Heart left ventricle (tissue), 16 donors: ENCODE measurements at places on chromosomes 16 and 17. TPM values are rescaled to one million over a fixed set of nuclear protein-coding genes. Genes with fewer than 3 reads are reported as not detected.

- DNase-seq, result no peak
Observed at GRCh38 chr17:1467898-1468492, 12.0 kb upstream of the CRK start.

GRCh38 chr16:65662256-65662655 is 540.4 kb upstream of the CDH11 start:
- DNase-seq, result no peak

- DNase-seq, result no peak
Observed at GRCh38 chr16:51834133-51834532, 683.1 kb upstream of the SALL1 start.

GRCh38 chr16:55487048-55487803 is 8.2 kb downstream of the MMP2 start:
- no peak for DNase-seq

DNA sequence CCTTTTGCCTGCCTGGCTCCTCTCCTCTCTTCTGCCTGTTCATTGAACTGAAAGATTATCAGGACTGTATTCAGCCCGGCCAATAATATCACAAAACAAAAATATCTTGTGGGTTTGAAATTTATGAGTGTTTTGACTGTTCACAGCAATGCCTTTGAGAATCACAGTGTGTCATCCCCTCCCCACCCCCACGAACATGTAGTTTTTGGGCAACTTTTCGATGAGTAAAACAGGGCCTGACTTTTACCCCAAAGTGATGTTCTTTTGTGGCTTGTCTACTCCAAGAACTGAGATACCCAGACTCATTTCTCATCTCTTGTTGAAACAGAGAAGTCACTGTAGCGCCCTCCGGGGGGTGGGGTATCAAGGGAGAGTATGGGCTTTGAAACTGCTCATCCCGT is 675.7 kb downstream of the WWOX start:
- DNase-seq, result no peak

DNA sequence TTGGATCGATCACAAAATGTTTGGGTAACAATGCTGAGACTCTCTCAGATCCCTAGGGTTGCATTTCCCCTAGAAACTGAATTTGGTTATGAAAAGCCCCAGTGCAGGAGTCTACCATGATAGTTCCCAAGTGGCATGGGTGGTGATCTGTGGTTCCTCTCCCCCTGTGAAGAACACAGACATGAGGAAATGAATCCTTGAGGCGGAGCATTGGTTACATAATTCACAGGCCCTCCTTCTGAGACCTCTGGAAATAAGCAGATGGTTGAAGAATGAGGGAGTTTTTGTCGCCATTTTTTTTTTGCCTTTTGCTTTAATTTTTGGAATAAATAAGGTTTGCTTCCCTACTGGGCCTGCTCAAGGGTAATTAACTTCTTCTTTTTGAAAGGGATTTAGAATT is 597.0 kb upstream of the RBFOX1 start:
- no peak for DNase-seq

DNA sequence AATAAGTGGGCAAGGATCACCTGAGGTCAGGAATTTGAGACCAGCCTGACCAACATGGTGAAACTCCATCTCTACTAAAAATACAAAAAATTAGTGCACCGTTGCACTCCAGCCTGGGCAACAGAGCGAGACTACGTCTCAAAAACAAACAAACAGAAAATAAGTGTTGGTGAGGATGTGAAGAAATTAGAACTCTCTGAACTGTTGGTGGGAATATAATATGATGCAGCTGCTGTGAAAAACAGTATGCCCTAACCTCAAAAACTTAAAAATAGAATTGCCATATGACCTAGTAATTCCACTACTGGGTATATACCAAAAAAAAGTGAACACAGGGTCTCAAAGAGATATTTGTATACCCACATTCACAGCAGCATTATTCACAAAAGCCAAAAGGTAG is 26.1 kb downstream of the GLG1 start:
- no peak for DNase-seq

DNA sequence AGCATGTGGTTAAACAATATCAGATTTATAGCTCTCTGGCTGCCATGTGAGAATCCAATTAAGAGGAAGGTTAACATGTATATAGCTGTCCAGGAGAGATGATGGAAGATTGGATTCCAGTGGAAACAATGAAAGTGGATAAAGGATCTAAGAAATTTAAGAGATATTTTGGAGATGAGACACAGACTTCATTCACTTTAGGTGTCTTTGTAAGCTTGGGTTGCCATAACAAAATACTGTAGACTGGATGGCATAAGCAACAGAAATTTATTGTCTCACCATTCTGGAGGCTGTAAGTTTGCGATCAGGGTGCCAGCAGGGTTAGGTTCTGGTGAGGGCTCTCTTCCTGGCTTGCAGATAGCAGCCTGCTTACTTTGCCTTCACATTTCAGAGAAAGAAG is 155.9 kb upstream of the MYOCD start:
- no peak for DNase-seq

The HLF gene
- total RNA-seq, result 18.7 TPM

The RND2 gene
- 1.4 TPM for total RNA-seq

The CTRB1 gene
- total RNA-seq, result 2.1 TPM

The DNAH9 gene
- not detected for total RNA-seq
